Foreskin keratinocyte (primary cell): ENCODE measurements at places on chromosomes 6 and 20. TPM values are rescaled to one million over a fixed set of nuclear protein-coding genes. Genes with fewer than 3 reads are reported as not detected.

DNA sequence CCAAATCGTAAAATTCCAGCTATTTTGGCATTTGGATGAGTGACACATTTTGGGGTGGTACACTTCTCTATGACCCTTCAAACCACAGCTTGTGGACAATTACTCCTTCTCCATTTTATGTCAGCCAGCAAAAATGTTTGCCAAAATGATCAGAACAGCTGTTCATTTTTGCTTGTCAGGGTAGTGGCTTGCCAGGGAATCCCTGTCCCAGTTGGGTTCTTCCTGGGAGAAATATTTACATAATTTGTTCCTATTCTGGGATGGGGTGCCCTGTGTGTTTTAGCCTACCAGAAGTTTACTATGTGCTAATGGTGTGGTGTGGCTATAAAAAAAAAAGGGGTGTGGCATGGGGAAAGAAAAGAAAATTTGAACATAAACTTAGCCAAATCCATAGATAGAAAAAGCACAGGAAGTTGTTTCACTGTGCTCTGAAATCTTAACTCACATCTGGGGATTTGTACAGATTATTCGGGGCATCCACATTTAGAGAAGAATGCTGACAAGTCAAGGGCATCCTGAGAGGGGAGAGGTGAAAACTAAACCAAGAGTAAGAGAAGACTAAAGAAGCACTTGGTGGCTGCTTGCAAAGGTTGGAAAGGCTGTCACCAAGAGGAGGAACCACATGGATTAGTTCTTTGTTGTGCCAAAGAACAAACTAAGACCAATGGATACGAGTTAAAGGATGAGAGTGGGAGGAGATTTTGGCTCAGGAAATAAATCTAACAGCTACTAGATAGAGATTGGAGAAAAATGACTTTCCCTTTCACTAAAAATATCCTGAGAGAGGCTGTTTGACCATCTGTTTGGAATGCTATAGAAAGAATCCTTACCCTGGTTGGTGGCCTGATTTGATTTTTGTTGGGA, 55.2 kb upstream of the RBM24 start:
- DNase-seq = no peak

The KCNB1 gene
- not detected in 2 replicates for polyA plus RNA-seq

DNA sequence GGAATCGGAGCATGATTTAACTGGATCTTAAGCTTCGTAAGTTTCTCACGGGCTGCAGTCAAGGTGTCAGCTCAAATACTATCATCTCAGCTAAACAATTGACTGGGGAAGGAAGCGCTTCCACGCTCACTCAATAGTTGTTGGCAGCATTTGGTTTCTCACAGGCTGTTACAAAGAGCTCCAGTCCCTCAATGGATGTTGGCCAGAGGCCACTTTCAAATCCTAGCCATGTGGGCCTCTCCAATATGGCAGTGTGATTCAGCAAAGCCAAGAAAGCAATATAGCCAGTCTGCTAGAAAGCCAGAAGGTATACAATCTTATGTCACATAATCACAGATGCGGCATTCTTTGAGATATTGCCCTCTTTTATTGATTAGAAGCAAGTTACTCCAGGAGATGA, 98.3 kb upstream of the PHACTR1 start:
- DNase-seq = no peak

DNA sequence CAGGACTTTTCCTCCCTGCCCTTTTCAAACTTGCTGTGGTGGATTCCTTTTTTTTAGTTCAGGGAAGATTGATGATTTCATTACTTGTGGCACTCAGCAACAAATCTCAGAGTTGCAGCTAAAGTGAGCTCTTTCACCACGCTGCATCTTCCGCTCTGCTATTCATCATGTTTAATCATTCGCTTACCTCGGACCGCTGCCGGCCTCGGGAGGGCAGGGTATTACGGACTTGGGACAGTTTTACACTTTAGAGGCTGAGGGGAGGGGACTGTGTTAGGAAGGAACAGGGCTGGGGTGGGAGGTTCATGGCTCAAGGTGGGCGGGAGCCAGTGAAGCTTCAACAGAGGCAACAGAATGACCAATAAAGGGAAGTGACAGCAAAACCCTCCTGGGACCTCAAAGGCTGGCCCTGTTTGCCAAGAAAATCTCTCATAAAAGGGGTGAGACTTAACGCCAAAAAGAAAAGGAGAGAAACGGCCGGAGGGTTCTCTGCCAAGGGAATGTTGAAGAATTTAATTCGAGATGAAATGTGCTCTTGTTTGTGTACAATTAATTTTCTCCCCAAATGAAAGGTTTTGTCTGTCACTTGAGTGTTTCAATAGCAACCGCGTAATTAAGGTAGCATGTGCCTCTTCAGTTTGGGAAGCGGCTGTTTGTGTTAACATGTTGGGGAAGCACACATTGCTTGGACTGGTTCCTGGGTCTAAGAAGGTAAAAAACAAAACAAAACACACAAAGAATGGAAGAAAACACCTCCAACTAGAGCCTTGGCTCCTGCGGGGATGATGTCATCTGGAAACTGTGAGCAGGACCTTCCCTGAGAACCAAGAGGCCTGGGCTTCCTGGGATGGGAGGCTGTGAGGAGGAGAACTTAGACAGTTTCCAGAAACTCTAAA, 72.5 kb upstream of the SULF2 start:
- no peak for DNase-seq

GRCh38 chr6:41675992-41676391, 37.7 kb downstream of the MDFI start:
- DNase-seq = no peak

- no peak for DNase-seq
Measured at GRCh38 chr6:78465059-78465634, 402.2 kb upstream of the IRAK1BP1 start.

The C20orf144 gene
- polyA plus RNA-seq = 0.03 TPM in 1 of 2 replicates, not detected in the other

GRCh38 chr6:120576061-120576460, 758.2 kb downstream of the TBC1D32 start:
- DNase-seq = no peak

GRCh38 chr6:132760256-132760655, 2.6 kb upstream of the VNN2 start:
- no peak for DNase-seq

The PLA2G7 gene
- polyA plus RNA-seq = 5.0 and 5.1 TPM in 2 replicates

DNA sequence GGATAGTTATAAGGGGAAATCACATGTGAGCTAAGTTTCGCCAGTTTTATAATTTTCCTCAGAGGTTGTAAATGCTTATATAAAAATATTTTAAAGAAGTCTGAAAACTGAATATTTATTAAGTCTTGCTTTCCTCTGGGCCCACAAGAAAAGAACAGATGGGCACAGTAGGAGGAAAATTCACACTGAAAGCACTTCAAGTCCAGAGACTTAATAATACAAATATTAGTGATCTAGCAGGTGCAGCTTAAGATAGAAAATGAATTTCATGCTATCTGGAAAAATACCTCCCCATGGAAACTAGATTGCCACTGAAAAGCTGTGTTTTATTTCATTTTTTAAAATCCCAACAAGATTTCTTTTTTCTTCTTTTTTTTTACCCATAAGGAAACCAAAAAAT, 47.2 kb downstream of the ORC3 start:
- DNase-seq = no peak

- DNase-seq = no peak
Measured at GRCh38 chr20:37397076-37397953, 51.4 kb downstream of the SRC start.

The PPP1R14C gene
- 31.2 and 32.9 TPM in 2 replicates for polyA plus RNA-seq

The CAGE1 gene
- 0.01 and 0.03 TPM in 2 replicates for polyA plus RNA-seq

DNA sequence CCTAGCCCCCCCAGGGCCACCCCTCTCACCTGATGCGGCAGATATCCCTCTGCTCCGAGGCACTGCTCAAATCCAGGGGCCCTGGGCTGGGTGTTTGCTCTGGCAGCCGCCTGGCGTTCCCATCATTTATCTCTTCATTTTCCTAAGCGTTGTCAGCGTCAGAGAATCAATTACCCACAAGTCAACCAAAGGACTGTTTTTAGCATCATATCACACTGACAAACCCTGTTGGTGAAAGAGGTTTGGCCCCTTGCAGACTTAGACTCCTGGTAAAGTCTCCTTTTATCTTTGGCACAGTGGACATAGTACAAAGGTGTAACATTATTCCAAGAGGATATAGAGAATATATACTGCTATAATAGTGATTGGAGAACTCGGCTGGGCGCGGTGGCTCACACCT, at the start of gene GHRH:
TSS of gene GHRH (minus strand) at position 101 of the 400 bp plus-strand sequence. CDS start 4,925 bp downstream, outside the sequence.
- no peak for DNase-seq

- DNase-seq = no peak
Measured at GRCh38 chr20:48703107-48703506, 124.7 kb downstream of the PREX1 start.

DNA sequence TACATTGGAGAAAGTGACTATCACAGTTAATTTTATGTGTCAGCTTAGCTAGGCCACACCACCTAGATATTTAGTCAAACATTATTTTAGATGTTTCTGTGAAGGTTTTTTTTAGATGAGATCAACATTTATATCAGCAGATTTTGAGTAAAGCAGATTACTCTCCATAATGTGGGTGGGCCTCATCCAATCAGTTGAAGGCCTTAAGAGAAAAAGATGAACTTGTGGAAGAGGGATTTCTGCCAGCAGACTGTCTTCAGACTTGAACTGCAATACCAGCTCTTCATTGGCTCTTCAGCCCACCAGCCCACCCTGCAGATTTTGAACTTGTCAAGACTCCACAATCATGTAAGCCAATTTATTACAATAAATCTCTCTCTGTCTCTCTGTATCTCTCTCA, 25.1 kb upstream of the FBXO30 start:
- no peak for DNase-seq
